ENCODE measurements at places on chromosomes 6 and 20. TPM values are rescaled to one million over a fixed set of nuclear protein-coding genes. Genes with fewer than 3 reads are reported as not detected.

The RUNX2 gene
- 1.7 TPM for total RNA-seq

The FAM162B gene
- 6.3 TPM for total RNA-seq

The JPH2 gene
- 0.78 TPM for total RNA-seq

The RNF146 gene
- total RNA-seq = 25.6 TPM

DNA sequence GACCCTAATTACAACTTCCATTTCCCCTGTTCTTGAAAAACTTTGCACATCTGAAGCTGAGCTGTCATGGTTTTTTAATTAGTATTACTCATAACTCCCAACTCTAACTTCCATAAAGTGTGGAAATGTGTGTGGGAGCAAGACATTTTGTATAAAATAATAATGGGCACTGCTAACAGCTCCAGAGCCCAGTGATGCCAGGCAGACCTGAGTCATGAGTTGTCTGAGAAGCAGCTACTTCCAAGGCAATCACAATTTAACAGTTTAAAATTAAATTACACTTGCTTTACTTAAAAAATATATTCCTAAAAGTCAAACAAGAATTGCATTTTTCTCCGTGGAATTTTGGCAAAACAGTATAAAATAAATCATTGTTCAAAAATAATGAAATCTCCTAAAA is 6.4 kb downstream of the SLC2A12 start:
- DNase-seq = no peak

- no peak for DNase-seq
Measured at GRCh38 chr20:19833395-19833794, 75.3 kb downstream of the RIN2 start.

DNA sequence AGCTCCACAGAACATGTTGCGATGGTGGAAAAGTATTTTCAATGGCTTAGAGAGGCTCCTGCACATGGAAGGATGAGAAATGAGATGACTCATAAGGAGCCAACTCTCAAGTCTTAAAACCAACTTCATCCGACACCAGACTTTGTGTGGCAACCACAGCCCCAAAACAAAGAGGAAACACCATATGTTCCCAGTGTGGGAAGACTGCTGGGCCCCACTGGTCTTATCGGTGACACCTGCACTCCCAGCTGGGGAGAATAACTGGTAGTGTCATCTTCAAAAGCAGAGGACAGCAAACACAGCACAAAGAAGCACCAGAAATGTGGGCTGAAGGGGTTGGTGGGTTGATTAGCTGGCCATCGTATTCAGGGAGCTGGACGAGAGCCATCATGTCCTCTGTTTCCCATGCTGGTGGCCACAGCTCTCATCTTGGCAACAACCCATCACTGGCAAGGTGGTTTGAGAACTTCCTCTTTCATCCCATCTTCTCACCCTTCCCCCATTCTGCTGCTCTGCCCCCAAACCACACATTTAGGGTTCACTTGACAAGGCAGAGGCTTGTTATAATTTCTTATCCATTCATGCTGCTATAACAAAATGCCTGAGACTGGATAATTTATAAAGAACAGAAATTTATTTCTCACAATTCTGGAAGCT is 46.0 kb upstream of the TASP1 start:
- DNase-seq = no peak

DNA sequence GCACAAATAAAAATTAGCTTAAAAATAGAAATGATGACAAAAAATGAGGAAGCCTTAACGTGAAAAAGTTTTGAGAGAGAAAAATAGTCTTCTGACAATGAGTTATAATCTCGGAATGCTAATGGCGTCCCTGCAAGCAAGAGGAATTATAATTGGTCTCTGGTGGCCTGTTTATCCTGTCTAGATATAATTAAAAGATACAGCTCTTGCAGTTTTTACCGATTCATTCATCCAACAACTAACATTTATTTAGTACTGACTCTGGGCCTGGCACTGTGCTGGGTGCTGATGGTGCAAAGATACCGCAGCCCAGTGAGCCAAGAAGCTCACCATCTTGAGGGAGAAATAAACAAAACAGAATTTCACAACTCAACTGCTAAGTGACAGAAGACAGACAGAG is 31.6 kb upstream of the ANKRD60 start:
- no peak for DNase-seq

DNA sequence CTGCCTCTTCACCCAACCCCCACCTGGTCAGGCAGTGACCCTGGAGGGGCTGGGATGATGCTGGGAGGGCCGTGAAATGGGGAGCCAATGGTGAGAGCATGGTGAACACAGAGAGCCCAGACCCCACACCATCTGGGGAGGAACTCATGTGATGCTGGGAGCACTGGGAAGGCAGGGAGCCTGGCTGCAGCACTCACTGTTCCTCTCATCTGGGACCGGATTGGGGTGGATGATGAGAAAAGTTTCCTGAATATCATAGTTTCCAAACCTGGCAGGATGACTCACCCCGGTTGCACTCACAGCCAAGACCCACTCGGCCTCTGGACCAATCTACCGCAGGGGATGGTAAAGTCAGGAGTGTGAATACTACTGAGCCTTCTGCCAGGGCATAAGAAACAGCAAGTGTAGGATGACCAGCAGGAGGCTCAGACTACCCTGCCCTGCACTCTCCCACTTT is 21.8 kb downstream of the ULBP1 start:
- DNase-seq = no peak

DNA sequence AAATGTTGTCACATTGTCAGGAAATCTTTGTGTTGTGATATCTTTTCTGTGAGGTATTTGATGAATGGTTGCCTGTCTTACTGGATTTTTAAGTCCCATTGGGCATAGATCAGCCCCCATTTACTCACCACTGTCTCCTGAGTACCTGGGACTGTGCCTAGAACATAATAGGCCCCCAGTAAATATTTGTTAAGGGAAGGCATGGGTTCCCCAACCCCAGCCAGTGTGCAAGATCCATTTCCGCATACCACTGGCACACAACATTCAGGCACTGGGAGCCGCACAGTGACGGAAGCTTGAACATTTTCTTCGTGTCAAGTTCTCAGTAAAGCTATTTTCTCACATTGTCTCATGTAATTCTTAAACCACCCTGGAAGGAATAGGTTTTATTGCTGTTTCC is 72.2 kb downstream of the UNC5CL start:
- DNase-seq = no peak

DNA sequence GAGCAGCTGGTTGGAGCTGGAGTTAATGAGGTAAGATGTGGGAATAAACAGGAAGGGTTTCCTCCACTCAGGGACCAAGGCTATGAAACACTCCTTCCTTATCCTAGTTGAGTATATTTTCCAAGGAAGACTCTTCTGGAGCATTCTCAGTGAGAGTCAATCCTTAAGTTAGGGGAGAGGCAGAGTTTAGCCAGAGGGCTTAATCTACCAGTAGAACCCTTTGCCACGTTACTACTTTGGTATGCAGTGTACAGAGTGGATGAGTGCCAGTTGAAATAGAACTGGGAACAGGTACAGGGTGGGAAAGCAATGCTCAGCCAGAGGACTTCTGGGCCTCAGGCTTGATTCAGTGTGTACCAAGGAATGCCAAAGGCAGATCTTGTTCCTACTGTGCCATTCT is 114.3 kb downstream of the UBE3D start:
- DNase-seq = no peak

- no peak for DNase-seq
Measured at GRCh38 chr6:104936766-104937535, 20.0 kb upstream of the LIN28B start.

DNA sequence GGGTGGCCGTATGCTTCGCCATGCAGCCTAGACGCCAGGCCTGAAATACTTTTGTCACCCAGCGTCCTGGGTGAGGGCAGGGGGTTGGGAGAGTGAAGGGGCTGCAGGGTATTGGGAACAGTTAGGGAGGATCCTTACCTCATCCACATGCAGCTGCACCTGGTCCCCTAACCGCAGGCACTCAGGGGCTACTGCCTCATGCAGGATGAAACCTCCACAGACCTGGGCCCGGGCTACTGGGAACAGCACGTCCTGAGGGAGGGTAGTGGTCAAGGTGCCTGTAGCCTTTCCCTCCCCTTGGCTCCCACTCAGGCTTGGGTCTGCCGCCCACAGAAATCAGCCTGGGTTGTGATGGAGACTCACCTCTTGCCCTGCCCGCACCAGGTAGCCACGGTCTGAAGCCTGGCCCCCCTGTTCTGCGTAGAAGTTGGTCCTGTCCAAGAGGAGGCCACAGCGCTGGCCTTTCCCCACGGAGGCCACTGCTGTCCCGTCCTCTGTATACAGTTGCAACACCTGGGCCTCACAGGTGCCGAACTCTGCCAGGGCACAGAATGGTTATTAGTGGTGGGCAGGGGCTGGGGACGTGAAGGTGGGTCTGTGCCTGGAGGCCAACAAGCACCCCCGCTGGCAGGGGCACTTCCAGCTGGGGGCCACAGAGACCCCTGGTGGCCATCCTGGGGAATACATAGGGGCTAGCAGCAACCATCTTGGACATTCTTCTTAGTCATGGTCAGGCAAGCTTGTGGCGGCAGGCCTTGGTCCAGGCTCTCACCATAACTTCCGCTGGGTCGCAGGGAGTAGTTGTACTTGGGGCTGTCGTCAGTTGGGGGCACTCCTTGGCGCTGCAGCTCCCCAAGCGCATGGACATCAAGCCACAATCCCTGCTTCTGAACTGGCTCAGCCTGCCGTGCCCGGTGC is 8.6 kb downstream of the AARS2 start:
- DNase-seq = peak; percentile 74

DNA sequence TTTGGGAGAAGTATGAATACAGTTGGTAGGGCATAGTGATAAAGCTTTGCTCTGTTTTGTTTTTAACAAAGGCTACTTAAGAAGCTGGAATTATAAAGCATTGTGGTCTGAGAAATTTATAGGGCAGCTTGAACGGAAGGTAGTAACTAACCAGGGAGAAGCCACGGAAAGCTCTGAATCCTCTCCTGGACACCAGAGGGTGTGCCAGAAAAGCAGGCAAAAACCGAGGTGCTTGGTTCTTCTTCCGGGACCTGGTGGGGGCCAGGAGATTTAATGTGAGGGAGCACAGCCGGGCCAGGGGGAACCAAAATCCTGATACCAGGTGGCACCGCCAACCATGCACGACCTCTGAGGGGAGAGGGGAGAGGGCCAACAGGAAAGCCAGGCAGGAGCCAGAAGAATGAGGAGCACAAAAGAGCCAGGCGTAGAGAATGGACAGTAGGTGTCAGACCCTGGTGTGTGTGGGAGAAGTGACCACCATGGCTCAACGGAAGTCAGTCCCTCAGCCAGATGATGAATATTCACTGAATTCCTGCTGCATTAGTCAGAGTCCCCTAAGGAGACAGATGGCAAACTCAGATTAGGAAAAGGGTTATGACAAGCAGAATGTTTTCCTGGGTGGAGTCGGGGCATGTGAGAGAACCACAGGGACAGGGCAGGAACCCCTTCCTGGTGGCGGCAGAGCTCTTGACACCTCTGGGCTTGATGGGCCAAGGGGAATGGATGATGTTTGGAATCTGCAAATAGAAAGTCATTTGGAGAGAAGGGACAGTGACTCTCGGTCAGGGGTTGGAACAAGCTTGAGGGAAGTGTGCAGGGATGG is 262.3 kb downstream of the ZNF217 start:
- DNase-seq = peak; percentile 32

DNA sequence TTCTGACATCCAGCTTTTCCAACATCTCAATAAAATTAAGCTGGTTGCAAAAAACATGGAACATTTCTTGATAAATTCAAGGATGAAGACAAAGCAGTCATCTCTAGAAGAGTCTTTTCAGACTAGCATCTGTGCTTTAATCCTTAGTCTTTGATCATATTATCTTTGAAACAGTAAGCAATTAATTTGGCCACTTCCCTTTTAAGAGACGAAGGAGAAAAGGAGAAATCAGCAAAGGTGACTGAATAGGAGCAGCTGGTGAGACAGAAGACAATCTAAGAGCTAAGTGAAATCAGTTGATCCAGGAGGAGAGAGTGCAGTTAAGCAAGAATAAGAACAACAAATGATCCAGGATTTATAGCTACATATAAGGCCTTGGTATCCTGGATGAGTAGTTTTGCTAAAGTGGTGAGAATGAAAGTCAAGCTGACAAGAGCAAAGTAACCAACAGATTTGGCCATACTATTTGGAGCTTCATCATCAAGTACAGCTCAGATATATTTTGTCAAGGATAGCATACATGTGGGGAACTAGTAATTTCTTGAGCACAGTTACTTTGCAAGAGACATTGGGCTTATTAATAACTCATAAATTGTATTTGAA is 215.5 kb downstream of the ADGB start:
- no peak for DNase-seq

DNA sequence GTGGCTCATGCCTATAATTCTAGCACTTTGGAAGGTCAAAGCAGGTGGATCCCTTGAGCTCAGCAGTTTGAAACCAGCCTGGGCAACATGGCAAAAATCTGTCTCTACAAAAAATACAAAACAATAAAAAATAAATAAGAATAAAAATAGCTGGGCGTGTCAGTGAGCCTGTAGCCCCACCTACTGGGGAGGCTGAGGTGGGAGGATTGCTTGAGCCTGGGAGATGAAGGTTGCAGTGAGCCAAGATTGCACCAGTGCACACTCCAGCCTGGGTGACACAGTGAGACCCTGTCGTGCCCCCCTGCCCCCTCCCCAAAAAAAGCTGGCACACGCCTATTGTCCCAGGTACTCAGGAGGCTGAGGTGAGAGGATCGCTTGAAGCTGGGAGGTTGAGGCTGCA is 35.1 kb upstream of the SRPK1 start:
- no peak for DNase-seq

DNA sequence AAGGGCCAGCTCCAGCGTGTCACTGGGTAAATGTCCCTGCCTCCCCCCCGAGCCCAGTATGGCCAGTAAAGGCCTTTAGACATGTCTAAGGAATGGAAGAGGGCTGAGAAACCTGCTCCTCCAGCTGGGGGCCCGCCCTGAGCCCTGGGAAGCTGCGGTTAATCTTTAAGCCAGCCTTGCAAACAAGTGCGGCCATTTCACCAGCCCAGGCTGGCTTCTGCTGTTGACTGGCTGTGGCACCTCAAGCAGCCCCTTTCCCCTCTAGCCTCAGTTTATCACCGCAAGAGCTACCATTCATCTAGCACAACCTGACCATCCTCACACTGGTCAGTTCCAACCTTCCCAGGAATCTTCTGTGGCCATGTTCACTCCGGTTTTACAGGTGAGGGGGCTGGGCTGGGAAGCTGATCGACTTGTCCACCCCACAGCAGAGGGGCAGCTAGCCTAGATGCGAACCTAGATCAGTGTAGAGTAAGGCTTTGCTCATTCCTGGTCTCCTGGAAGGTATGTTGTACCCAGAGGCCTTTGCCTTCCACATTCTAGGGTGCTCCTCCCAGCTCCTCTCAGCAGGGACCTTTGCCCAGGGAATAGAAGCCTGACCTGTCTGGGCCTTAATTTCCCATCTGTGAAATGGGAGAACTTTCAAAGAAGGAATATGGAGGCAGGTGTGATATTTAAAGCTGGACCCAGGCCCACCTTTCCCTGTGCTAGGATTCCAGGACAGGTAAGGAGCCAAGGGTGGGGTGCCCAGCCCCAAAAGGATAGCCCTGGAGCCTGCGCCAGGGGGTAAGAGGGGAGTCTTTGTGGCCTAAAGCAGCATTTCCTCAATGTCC is 1.2 kb upstream of the SRC start:
- no peak for DNase-seq
